SK-N-SH treated with all-trans-retinoic acid at 6 μM for 48 hours (cell line): ENCODE measurements at places on chromosomes 12 and 14.

GRCh38 chr12:124592481-124593160, 25.2 kb upstream of the NCOR2 start:
- ATAC-seq = no peak

DNA sequence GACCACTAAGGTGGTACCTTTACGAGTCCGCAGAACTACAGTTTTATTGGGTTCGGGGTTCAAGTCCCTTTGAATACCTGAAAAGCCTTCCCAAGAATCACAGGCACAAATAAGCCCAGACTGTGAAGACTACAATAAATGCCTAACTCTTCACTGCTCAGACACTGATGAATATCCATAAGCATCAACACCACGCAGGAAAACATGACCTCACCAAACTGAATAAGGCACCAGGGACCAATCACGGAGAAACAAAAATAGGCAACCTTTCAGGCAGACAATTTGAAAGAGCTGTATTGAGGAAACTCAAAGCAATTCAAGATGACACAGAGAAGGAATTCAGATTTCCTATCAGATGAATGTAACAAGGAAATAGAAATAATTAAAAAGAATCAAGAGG, 24.2 kb upstream of the P2RX7 start:
- ATAC-seq = no peak

GRCh38 chr12:125255935-125256633, 190.8 kb downstream of the AACS start:
- no peak for ATAC-seq

- ATAC-seq = peak; percentile 63
Measured at GRCh38 chr12:1226951-1227350, 235.9 kb downstream of the ERC1 start.

GRCh38 chr12:120630104-120630892, 10.1 kb upstream of the CABP1 start:
- peak; percentile 58; the same call in 1 of the 3 replicates for ATAC-seq

- no peak for ATAC-seq
Measured at GRCh38 chr12:52724384-52724783, 21.1 kb upstream of the KRT77 start.

DNA sequence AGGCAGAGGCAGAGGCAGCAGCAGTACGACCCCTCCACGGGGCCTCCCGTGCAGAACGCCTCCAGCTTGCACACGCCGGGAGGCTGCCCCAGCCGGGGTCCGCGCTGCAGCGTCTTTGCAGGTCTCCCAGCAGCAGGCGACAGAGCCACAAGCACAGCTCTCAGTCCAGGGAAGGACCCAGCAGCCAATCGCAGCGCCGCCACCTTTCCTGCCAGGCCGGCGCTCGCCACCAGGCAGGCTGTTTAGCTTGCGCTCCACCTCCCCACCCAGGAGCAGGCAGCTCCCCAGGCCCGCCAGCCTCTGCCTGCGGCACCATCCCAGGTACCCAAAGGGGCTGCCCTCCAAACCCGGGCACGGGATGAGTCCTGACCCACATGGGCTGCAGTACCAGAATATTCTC, 25.2 kb downstream of the DDX51 start:
- no peak for ATAC-seq

DNA sequence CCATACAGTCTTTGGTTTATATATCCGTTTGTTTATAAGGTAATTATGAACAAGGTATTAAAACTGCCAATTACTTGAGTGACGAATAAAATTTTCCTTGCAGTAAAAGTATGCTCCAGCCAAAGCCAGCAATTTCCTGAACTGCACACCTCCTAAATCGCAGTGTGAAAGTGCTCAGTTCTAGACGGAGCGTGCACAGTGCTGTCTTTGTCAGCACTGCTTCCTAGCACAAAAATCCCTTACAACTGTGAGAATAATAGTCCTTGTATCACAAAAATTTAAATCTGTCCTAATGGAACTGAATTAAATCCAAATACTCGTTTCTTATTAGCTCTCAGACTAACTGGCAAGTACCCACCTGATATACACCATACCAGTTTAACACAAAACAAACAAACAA, 26.3 kb downstream of the LRIG3 start:
- no peak for ATAC-seq

GRCh38 chr12:15928346-15928745, 17.2 kb downstream of the DERA start:
- ATAC-seq = peak; percentile 84

DNA sequence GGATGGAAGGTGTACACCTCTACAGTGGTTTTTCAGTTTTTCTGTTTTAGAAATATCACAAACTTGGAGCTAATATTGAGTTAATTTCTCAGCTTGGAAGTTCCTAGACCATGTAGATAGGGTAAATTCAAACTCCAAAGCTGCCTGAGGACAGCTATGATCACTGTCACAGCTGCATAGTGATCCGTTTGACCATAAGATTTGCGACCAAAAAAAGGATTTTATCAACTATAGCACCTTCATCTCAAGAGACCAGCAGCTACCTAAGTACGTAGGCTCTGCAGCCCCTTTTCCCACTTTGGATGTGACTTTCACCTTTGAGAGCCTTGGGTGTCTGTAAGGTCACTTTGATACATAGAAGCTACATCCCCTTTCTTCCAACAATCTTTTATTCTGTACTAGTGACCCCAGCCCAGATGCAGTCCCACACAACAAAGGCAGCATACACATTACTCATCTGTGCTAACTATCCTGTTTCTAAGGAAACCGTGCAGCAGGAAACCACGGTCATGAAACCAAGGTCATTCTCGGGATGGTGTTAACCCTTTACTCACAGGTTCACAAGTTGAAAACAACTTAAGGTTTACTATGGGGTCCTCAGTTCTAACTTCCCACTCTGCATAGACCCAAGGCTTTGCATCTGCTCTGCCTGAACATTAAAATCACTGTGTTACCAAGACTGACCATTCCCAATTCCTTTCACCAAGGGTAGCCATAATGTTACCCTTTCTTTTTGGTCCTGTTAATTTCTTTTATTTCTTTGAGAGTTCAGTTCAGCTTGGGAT, 75.4 kb downstream of the IFT81 start:
- ATAC-seq = peak; percentile 92

GRCh38 chr12:111998015-111998414, 14.9 kb downstream of the TMEM116 start:
- no peak for ATAC-seq

DNA sequence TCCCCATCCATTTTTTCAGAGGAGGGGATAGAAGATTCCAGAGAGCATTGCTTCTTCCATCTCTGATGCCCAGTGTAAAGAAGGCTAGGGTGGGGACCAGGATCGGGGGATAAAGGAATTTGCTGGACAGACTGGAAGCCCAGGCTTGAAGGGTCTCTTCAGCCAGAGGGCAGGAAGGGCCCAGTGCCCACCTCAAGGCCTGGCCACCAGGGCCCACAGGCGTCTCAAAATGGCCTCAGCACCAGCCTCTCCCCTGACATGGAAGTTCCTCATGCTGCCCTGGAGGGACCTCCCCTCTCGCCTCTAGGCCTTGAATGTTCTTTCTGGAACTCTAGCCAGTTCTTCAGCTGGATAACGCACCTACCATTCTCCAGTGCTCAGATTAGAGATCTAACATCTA, 2.8 kb downstream of the RPS6KL1 start:
- no peak for ATAC-seq
